ENCODE measurements at places on chromosomes 13 and 19. TPM values are rescaled to one million over a fixed set of nuclear protein-coding genes. Genes with fewer than 3 reads are reported as not detected.

ZNF761 gene
- total RNA-seq, result 7.8 TPM

TMEM143 gene
- total RNA-seq, result 5.0 TPM

SIGLEC12 gene
- total RNA-seq, result not detected

OR10H5 gene
- not detected for total RNA-seq

CEACAM3 gene
- not detected for total RNA-seq

ZNF470 gene
- 1.3 TPM for total RNA-seq

WASF3 gene
- total RNA-seq, result 0.12 TPM

KEAP1 gene
- 54.7 TPM for total RNA-seq

CEACAM4 gene
- not detected for total RNA-seq

C19orf85 gene
- total RNA-seq, result not detected

All from A549 treated with AZD2906 at 1 μM for 4 hours (cell line).